Jurkat, Clone E6-1 (cell line): ENCODE measurements at places on chromosomes 5 and 9.

- peak; percentile 80 for DNase-seq
These were observed 40.7 kb upstream of the HSD17B4 start for GRCh38 chr5:119411361-119412278.

DNA sequence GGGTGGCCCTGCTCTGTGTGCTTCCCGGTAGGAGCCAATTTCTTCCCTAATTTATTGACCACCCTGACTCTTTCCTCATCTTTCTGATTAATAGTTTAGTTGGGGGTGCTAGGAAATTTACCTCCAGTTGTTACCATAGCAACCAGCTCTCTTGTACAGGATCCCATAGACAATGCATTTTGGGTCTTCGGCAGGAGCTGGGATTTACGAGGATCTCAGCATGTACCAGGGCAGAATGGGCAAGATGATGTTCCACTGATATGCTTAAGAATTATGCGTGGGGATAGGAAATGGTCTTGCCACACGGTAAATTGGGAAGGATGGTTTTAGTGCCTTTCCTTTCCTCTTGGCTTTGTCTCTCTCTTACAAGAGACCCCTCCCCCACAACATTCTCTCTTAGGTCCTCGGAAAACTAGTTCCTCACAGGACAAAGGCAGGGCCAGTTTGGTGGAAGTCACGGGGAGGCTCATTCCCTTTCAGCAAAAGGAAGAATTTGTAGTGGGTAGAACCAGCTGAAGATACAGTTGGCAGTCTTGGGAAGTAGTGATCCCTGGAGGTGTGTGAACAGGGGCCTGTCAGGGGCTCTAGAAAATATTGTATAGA is 133.4 kb upstream of the SHB start:
- no peak for DNase-seq

GRCh38 chr9:21555911-21556310 is 73.8 kb upstream of the IFNE start:
- DNase-seq = no peak

DNA sequence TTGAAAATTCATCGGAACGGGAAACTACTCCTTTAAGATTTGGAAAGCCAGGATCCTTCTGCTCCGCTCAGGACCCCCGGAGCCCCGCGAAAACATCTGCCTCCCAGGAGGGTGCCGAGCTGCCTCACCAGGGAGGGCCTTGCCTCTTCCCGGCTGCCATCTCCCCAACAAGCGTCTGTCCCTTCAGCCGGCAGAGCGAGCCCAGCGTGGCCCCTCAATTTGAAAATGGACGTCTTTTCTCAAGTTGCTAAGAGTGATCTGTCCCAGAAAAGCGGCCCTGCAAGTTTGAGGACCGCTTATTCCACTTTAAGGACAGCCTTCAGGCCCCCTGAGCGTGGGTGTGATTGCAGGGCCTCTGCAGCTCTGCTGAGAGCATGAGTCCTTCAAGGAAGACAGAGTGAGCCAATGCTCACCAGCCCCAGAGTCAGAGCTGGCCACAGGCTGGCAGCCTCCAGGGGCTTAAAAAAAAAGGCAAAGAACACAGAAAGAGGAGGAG is 101.3 kb downstream of the PHF2 start:
- DNase-seq = no peak

GRCh38 chr5:147805030-147805454 is 22.5 kb upstream of the JAKMIP2 start:
- DNase-seq = peak; percentile 54

GRCh38 chr5:137195483-137195882 is 303.6 kb downstream of the SPOCK1 start:
- DNase-seq = no peak

- DNase-seq = peak; percentile 45
These were observed 232.1 kb downstream of the SH3GL2 start for GRCh38 chr9:17810728-17811571.

DNA sequence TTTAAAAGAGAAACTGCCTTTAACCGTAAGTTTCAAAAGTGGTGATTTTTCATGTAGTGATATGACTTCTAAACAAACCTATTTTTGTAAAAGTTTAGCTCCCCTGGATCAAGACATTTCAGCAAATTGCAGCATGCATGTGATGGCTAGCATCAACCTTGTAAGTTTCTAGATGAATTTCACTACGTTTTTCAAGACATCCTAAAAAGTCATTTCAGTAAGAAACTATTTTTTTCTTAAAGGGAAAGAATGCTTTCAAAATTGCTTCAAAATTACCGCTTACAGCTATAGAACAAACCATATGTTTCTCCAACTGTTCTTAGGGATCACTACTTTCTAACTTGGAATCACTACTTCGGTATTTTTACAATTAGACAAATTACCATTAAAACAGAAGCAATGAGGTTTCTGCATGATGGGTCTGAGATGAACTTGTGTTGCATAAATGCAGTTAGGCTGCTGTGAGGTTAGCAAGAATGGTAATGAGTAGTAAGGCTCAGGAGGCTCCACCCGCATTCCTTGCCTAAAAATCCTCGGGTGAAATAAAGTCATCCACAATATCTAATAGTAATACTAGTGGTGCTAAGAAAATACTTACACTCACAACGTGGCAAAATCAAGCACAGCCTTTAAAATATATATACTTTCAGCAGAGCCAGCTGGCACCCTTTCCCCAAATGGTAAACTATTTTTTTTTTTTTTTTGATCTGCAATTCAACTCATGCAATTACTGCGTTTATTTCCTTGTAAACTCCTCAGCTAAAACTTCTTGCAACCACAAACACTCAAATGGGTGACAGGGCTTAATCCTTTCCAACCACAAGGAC is 53.8 kb downstream of the CDC14B start:
- DNase-seq = peak; percentile 70

DNA sequence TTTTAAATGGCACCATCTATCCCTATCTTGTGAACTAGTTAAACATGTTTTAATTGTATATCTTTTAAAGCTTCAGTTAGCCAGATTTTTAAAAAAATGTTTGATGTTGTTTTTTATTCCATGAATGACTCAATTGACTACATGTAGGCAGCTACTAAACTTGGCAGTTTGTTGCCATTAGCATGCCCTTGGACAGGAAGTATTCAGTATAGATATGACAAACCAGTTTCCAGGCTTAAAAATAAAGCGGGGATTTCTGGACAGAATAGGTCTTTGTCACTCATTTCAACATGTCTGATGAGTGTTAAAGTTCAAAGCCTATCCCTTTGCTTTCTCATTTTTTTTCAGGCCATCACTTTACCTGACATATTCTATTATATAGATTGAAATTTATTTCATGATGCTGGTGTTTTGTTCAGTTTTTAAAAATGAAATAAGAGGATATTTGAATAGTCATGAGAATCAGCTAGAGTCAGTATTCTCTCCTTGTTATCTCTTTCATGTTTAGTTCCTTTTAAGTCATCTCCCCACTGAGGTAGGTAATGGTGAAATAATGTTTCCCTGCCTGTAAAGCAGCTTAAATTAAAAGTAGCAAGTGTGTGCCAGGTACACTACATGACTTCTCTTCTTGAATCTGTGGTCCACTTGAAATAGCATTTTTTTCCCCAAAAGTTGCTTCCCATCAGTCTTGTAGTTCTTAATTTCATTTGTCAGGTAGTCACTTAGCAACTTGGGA is 11.9 kb downstream of the TNFAIP8 start:
- no peak for DNase-seq

DNA sequence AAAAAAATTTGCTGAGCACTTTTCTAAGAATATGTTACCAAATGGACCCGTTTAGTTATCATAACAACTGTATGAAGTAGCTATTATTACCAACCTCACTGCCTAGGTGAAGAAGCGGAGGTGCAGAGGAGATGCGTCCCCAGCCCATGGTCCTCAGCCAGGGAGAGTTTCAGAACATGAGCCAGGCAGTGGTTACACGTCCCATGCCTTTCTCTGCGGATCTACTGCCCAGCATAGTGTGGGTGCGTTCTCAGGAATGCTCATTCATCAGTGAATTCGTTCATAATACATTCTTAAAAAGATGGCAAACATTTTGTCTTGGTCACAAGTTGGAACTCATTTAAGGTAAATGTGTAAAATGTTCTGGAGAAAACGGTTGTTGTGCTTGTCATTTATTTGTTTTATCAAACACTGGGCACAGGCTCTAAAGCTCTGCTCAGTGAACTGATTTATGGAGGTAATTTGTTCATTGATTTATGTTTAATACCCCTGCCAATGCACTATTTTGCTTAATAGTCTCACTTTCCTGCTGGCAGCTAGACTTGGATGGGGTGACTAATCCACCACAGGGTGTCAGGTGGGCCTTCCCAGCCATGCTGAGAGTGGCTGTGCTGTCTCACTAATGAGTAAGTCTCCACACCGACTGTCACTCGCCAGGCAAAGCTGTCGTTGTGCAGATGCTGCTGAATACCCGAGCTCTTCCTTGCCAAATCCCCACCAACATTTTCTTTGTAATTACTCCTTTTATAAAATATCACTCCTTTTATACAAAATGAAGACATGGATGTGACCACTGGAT is 248.8 kb downstream of the TENT4A start:
- DNase-seq = no peak

- DNase-seq = peak; percentile 51
These were observed 281.6 kb downstream of the CRB2 start for GRCh38 chr9:123637606-123637944.

DNA sequence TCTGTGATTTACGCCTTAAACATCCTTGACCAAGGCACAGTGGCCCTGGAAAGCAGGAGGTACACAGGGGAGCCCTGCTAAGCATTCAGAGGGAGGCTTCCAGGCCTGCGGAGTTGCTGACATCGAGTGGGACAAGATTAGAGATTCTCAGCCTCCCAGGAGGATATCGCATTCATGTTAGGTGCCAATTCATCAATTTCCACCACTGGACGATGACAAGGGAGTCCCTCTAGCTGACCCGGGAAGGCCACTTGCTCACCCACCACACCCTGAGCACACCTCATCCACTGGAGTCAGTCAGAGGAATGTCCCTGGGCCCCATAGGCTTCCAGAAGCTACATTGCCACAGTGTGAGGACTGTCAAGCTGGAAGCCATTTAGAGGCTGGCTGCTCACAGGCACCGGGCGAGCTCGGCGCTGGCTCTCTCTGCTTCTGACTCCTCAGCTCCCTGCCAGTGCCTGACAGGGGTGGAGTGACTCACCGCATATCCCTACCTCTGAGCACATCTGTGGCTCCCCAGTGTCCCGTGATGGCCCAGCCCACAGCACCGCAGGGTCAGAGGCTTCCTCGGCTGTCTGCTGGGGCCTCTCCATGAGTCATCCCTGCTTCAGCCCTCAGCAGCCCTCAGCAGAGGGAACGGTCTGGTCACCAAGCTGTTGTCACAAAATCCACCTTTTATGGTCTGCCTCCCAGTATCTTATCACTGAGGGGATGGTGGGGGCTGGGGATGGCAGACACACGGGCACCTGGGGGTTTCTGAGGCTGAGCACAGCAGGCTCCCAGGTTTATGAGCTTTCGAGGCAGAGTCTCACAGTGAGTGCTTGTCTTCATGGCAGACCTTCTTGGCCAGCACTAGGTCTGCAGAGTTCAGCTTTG is 117.5 kb downstream of the ZNF608 start:
- no peak for DNase-seq

DNA sequence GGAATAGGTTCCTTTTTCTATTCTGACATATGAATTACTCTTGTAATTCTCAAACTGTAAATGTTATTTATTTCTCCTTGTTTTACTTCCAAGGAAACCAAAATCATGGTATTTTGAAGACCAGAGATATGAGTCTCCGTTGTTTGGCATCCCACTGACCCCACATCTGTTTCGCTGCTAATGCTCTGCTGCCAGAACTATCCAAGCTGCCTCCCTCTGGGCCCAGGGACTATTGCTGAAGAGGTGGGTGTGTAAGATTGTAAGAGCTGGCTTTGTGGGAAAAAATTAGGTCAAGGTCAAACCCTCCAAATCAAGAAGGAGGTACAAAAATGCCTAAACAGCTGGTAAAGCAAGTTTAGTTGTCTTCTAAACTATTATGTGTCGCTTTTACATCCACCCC is 129.4 kb upstream of the MYO10 start:
- no peak for DNase-seq

DNA sequence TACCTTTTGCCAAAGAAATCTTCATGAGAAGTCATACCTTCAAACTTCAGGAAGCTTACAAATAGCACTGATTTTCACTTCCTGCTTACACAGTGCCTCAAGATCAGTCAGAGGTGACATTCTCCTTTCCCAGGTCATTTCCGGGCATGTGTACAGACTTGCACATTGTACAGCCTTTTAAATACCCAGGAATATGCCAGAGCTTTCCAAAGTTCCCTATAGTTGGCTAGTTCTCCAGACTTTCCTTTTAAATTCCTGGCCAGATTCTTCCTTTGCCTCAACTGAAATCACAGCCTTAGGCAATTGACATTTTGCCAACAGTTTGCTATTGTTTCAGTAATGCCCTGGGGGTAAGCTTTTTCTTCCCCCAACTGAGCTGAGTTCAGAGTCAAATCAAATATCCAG is 47.2 kb downstream of the RFX3 start:
- DNase-seq = no peak

GRCh38 chr9:19221326-19221725 is 9.2 kb upstream of the DENND4C start:
- DNase-seq = no peak

DNA sequence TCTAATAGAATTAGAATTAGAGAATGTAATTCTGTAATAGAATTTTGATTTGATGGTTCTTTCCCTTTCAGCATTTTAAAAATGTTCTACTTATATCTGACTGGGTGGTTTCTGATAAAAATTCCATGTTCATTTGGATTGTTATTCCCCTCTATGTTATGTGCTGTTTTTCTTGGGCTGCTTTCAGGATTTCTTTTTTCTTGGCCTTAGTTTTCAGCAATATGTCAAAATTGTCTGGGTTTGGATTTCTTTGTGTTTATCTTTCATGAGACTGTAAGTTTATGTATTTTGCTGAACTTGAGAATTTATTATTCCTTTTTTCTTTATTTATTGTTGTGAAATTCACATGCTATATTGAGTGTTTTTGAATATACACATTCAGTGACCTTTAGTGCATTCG is 189.1 kb downstream of the RANBP17 start:
- DNase-seq = no peak

DNA sequence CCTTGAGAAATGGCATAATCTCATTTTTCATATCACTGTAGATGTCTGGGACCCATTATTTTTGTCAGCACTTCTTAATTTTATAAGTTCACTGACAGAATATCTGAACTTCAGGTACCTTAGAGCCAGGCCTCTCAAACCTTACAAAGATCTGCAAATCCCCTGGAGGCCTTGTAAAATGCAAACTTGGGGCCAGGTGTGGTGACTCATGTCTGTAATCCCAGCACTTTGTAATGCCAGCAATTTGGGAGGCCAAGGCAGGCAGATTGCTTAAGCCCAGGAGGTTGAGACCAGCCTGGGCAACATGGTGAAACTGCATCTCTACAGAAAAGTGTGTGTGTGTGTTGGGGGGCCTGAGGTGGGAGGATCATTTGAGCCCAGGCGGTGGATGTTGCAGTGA is 30.8 kb downstream of the RASGRF2 start:
- no peak for DNase-seq

DNA sequence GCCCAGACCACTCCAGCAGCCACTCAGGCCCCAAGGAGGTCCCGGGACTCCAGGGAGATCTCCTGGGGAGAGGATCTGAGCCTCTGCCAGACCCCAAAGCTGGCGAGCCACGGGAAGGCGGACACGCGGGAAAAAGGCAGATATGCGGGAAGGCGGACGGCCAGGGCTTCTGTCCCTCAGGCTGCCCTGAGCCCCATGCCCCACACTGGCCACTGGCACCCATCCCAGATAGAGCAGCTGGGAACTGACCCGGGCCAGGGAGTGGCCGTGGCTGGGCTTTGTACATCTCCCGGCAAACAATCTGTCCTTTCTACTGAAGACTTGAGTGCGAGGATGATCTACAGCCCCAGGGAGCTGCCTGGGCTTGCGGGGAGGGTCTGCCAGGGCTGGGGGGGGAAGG is 21.1 kb upstream of the NOTCH1 start:
- DNase-seq = no peak

- DNase-seq = no peak
These were observed 8.4 kb upstream of the NDST1 start for GRCh38 chr5:150499437-150499956.

GRCh38 chr5:78286290-78286689 is 8.2 kb downstream of the AP3B1 start:
- no peak for DNase-seq
